ENCODE measurements at places on chromosomes 3 and 15.

GRCh38 chr3:64747679-64748078 lies 59.9 kb upstream of the ADAMTS9 start:
- DNase-seq: no peak

DNA sequence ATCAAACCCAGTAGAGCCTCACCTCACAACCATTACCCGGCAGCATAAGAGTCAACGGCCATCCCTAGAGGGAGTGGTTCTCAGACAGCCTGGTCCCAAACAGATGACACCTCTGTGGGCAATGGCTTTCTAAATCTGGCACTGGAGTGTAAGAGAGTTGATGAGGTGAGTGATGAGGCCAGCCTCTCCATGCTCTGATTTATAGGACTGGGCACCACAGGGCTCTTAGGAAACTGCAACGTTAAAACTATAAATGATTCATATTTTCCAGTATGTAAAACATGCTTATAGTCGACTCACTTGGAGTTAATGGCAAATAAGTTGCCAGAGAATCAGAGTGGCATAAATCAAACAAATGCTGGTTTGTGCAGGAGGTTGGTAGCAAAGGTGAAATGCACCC lies 187.7 kb downstream of the GREM1 start:
- DNase-seq: no peak

DNA sequence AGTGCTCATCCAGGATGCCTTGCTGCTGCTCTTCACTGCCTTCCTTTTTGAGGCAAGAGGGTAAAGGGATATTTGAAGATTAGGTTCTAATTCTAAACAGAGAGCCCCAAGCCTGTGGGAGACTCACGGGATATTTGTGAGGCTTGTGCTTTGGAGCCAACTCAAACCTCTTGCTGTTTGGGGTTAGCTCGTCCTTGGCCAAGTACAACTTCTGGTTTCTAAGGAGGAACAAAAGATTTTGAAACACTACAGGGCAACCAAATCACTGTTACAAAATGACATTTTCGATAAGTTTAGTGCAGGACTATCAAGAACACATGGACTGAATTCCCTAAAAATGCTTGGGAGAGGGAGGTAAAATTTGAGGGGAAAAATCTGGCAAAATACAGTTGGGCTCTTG lies 190.2 kb downstream of the RORA start:
- no peak for DNase-seq

- DNase-seq: no peak
Measured at GRCh38 chr3:169479314-169479939, 184.1 kb downstream of the MECOM start.

DNA sequence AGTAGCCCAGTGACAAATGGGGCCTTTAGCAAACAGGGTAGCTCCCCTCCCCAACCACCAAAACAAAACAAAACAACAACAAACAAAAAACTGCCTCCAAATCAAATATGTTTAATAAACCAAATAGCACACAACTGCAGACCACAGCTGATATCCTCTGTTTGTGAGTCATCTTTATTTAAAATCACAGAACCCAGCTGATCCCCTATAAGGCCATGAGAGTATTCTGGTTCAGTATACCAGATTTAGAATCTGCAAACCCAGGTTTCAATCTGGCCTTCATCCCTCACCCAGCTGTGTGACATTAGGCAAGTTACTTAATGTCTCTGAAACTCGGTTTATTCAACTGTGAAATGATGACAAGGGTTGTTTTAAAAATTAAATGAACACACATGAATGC lies 124.5 kb downstream of the SUCLG2 start:
- no peak for DNase-seq

GRCh38 chr3:133840055-133840737 lies 34.6 kb downstream of the SRPRB start:
- DNase-seq: no peak

GRCh38 chr15:52657338-52657737 lies 21.9 kb downstream of the ATOSA start:
- DNase-seq: no peak

DNA sequence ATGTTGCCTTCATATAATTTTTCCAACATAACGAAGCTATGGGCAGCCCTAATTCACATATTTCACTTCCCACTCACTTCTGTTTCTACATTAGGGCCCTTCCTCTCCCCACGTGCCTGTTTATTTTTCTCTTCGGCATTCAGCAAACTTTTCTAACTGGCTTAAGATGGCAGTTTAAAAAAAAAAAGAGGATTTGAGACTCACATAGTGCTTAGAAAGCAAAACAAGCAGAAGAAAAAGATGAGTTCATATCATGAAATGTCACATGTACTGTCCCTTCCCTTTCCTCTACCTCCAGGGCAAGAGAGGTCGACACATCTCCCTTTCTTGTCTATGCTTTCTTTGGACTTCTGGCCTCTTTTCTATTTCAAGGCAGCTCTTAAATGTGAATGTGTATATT lies 30.6 kb downstream of the SLC49A4 start:
- no peak for DNase-seq

- DNase-seq: no peak
Measured at GRCh38 chr3:65551945-65552344, 486.8 kb downstream of the MAGI1 start.

- no peak for DNase-seq
Measured at GRCh38 chr3:120855665-120856437, 52.2 kb upstream of the STXBP5L start.

DNA sequence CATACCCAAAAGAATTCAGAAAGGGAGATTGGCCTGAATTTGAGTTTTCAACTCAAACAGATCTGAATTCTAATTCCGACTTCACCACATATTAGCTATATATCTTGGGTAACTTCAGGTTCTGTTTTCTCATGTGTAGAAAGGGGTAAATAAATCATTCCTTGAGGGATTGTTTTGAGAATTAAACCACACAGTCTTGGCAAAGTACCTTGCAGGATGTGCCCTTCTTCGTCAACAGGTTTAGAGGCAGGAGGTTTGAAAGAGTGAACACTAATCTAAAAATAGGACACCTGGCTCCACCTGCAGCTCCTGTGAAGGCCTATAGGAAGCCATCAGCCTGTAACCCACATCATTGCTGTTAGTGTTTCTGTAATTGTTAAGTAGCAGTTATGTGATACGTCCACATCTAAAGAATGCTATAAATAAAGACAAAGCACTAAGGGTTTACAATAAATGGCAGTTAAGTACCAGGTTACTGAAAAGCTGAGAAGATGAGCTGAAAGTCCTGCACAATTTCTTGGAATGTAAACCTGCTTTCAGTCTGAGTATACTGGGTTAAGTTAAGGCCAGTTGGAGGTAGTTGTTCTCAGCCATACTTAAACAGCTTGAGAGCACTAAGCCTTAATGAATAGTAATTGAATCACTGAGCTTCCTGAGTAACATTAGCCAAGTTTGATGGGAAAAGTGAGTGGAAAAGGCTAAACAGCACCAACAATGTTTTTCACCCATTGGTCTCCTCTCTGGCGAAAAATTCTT lies 6.0 kb downstream of the CCDC80 start:
- DNase-seq: no peak

DNA sequence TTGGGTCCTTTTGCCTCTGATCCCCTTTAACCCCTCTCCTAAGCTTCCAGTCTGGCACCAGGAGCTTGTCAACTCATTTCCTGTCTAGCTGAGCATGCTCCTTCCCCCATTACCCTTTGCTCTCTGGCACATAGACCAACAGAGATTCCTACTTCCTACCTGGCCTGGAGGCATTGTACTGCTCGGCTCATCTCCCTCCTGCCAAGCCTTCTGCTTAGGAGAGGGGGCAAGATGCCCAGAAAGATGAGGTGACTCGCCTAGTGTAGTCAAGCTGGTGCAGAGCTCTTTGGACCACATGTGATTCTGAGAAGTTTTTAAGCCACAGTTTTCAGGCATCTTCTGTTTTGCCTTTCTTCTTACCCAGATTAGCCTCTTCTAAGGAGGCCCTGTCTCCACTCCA lies 95.4 kb downstream of the ZNF621 start:
- no peak for DNase-seq

DNA sequence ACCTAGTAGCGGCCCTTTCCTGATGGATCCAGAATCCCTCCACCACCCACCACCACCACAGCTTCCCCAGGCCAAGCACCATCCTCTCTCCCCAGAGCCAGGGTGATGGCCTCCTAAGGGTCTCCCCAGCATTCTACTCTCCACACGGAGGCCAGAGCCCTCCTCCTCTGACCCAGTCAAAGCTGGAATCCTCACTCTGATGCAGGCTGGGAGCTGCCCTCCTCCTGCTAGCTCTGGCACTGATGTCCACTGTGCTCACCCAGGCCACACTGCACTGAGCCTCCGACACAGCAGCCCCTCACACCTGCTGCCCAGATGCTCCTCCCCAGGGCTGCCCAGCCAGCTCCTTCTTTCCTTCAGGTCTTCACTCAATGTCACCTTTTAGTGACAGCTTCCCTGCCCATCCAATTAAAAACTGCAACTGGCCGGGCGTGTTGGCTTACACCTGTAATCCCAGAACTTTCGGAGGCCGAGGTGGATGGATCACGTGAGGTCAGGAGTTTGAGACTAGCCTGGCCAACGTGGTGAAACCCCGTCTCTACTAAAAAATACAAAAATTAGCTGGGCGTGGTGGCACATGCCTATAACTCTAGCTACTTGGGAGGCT lies 21.0 kb downstream of the XXYLT1 start:
- DNase-seq: no peak

DNA sequence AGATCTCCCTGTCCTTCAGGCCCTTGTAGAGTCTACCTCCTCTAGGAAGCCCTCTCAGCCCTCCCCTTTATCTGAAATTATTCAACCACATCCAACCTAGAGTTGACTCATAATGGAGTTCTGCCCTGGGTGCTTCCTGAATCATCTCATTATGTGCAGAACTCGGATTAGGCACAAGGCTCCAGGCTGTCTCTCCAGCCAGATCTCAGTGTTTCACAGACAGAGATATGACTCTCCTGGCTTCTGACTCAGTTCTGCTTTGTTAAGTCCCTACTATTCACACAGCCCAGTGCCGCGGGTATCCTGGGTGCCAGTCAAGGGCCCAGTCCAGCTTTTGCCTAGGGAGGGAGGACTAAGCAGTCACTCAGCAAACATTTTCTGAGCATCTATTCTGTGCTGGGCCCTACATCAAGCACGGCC lies 9.3 kb downstream of the STRA6 start:
- DNase-seq: no peak

GRCh38 chr15:37771465-37771864 lies 163.0 kb upstream of the TMCO5A start:
- DNase-seq: no peak

DNA sequence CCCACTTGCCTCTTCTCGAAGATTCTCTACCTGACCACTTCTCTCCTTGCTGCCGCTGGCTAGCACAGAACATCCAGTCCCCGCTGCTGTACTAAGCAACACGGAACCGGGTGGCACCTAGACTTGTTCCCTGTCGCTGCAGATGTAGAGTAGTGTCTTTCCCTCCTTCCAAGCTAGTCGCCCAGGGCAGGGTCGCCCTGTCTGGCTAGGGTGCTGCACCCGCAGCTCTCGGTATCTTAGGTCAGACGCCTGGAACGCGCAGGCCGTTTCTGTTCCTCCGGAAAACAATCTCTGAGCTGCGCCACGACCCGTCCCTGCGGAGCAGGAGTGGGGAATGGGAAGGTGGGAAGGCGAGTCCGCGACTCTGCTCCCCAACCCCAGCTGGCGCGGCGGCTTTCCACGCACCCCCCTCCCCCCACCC lies 758 bp upstream of the SNX33 start:
- no peak for DNase-seq

- DNase-seq: no peak
Measured at GRCh38 chr3:159731254-159731653, 257.4 kb upstream of the IL12A start.

- no peak for DNase-seq
Measured at GRCh38 chr15:21261396-21261964, 178.8 kb downstream of the POTEB3 start.

GRCh38 chr3:30664884-30665283 lies 58.5 kb downstream of the TGFBR2 start:
- no peak for DNase-seq

DNA sequence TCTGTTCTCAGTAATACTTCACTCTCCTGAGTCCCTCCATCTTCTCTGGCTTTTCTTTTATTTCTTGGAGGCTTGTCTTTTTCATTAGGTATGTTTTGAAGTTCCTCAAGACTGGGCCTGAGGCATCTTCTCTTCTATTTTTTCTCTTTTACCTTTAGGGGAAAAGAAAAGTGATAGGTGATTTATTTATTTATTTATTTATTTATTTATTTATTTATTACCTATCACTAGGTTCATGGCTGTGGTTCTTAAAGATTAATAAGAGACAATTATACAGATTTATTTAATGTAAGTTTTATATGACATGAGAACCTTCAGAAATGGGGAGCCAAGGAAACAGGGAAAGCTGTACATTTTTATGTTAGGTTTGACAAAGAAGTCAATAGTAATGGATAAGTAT lies 330.3 kb upstream of the RBMS3 start:
- no peak for DNase-seq

GRCh38 chr15:74549816-74550215 lies 8.8 kb downstream of the ARID3B start:
- DNase-seq: no peak

DNA sequence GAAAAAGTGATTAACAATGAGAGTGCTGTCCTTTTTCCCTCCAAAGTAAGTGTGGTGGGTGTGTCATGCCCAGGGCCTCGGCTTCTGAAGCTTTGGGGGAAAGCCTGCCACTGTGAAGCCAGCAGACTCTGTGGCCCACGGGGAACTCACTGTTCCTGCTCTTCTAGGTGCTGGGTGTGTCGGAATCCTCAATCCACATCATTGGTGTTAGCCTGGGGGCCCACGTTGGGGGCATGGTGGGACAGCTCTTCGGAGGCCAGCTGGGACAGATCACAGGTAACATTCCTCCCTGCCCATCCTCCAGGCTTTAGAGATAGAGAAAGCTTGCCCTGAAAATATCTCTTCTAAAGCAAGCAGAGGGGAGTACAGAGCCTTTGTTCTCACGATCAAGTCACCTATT lies 11.6 kb downstream of the PLA1A start:
- no peak for DNase-seq

GRCh38 chr15:64245405-64245804 lies 82.6 kb upstream of the PPIB start:
- DNase-seq: no peak

GRCh38 chr3:23999012-23999641 lies 54.0 kb downstream of the NR1D2 start:
- peak; percentile 16 for DNase-seq
